NCI-H1417 (cell line): ENCODE measurements at places on chromosomes 2 and 18.

DNA sequence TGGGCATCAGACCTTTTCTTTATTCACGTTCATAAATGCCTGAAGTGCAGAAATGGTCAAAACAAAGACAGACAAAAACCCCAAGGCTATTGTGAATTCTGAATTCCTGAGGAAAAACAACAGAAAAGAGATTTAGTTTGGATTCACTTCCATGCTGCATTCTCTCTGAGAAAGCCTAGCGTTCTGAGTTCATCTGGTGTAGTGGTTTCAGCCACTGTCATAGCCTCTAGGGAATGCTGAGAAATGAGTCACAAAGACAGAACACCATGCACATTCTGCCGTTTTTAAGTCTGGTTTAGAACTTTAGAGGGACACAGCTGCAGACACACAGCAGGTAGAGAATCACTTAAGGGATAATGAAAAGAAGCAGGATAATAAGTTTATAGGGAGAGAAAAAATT lies 93.8 kb downstream of the LRP1B start:
- DNase-seq: no peak

DNA sequence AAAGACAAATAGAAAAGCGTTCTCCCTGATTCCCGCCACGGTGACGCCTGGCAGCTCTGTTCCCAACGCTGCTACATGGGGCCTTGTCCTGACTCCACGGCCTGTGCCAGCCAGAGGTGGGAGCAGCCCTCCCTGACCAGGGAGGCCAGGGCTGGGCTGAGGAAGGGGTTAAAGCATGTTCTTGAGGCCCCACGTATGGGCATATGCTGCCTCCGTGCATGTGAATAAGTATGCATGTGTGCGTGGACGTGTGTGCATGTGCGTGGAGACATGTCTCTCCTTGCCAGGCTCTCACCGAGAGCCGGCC lies 1.6 kb upstream of the SNED1 start:
- no peak for DNase-seq

GRCh38 chr2:10057231-10058107 lies 14.1 kb downstream of the KLF11 start:
- DNase-seq: no peak

- no peak for DNase-seq
These were observed 41.7 kb downstream of the ATOH8 start for GRCh38 chr2:85795331-85796045.

DNA sequence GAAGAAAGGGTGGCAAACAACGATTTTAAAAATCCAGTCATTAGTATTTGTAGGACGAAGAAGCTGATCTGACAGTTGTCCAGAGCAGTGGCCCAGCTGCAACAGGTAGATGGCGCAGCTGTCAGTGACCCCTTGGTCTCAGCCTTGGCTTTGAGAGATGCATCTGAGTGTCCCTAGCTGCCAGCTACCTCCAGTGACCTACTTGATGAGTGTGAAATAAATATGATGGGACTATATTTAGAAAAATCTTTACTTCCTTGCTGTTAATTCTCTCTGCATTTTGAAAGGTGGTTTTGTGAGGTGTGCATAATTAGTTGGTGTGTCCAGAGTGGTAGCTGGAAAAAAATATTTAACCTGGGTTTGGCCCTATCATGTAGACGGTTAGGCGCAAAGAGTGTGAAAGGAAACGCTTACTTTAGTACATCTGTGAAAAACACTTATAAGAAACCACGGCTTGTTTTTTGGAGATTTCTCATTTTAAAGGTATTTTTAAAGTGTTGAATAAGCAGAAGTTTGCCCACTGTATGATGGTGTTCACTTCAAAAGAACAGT lies 963 bp downstream of the INPP1 start:
- DNase-seq: peak; percentile 41

GRCh38 chr2:216057688-216058193 lies 23.9 kb downstream of the PECR start:
- no peak for DNase-seq

DNA sequence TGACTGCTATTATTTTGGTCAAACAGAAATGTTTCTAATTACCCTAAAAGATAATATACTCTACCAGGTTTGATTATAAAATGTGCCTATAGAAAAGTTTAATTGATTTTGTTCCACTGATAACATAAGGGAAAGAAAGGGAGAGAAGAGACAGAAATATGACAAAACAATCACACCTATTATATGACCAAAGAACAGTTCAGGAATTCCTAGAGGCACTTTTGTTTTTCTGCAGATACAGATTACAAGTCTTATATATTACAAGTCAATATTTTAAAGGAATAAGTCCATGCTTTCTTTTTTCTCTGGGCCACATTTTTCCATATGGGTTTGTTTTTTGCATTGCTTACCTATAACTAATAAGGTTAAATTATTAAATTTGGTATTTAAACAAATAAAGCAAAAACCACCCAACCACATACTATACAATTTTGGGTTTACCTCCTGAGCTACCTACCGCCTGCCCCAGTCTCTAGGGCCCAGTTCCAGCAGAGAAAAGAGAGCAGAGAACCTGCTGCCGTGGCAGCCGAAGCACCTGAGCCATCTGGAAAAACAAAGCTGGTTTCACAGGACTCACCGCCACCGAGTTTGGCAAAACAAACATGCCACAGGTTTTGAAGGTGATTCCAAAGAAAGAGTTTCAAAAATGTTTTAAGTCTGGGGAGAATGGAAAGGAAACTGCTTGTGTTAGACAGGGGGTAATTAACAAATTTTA lies 92.1 kb downstream of the DYM start:
- DNase-seq: no peak

- DNase-seq: no peak
These were observed 162.0 kb downstream of the SPP2 start for GRCh38 chr2:234212534-234212933.

DNA sequence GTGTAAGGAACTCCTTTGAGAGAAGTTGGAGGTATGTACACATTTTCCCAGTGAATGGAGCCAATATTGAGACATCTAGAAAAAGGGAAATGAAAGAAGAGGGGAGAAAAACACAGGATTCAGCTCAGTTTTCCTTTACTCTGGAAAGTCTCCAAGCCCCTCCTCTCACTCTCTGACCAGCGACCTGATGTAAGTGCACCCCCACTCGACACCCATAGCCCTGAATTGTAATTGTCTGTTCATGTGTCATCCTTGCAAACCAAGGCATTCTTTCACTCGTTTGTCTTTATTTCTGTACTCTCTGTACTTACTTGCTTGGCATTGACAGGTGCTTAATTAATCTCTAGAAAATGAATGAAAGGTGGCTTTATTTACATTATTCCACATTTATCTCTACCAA lies 55.7 kb upstream of the CTAGE1 start:
- no peak for DNase-seq

- DNase-seq: peak; percentile 16
These were observed 145.6 kb downstream of the AGAP1 start for GRCh38 chr2:235639428-235639773.

- DNase-seq: no peak
These were observed 82.6 kb downstream of the MAPRE2 start for GRCh38 chr18:35123811-35124210.

- DNase-seq: no peak
These were observed 72.7 kb downstream of the POLR1A start for GRCh38 chr2:86032861-86033595.

DNA sequence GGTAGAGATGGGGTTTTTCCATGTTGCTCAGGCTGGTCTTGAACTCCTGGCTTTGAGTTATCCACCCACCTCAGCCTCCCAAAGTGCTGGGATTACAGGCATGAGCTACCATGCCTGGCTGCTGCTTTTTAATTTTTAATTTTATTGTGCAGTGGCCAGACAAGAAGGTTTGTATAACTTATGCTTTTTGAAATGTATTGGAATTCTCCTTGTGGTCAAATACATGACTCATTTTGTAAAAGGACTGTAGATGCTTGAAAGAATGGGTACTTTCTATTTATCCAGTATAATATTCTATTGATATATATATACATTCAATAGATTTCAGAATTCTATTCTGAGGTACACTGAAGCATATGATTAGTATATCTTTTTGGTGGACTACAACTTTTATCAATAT lies 82.6 kb upstream of the ST3GAL5 start:
- DNase-seq: no peak

DNA sequence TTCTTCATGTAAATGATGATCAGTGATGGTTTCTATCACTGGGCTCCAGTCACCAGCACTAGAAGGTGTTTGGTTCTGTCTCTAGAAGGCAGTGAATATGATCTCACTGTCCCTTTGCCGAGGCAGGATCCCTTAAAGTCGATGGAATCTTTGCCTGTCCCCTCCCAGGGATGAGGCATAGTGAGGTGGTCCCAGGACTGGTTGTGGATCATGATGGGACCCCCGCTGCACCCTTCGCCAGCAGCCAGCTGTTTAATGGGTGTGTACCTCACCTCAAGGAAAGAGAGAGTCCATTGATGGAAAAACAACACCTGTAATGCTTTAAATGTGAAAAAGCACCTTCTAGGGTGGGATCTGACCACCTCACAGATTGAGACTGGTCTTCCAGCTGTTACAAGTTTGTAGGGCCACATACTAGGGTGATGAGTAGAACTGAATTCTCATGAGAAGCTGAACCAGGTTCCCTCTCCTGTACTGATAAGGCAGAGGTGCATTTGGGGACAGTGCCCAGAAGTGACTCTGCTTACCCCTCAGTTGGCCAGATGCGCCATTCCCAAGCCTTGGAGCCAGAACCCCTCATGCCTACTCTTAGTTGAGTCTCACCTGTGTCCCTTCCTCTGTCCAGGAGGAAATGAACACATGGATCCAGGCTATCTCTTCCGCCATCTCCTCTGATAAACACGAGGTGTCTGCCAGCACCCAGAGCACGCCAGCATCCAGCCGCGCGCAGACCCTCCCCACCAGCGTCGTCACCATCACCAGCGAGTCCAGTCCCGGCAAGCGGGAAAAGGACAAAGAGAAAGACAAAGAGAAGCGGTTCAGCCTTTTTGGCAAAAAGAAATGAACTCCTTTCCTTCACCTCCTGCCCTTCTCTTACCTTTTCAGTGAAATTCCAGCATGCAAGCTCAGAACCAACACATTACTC lies 55.5 kb upstream of the EML6 start:
- no peak for DNase-seq

- DNase-seq: no peak
These were observed 58.1 kb upstream of the SDC1 start for GRCh38 chr2:20282916-20283592.

DNA sequence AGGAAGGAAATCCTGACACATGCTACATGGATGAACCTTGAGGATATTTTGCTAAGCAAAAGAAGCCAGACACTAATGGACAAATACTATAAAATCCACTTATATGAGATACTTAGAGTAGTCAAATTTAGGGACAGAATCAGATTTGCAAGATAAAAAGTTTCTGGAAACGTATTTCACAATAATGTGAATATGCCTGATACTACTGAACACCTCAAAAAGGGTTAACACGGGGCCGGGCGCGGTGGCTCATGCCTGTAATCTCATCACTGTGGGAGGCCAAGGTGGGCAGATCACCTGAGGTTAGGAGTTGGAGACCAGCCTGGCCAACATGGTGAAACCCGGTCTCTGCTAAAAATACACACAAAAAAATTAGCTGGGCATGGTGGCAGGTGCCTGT lies 1.7 kb upstream of the RMC1 start:
- no peak for DNase-seq

GRCh38 chr18:75687626-75688025 lies 260.1 kb upstream of the SMIM21 start:
- no peak for DNase-seq

DNA sequence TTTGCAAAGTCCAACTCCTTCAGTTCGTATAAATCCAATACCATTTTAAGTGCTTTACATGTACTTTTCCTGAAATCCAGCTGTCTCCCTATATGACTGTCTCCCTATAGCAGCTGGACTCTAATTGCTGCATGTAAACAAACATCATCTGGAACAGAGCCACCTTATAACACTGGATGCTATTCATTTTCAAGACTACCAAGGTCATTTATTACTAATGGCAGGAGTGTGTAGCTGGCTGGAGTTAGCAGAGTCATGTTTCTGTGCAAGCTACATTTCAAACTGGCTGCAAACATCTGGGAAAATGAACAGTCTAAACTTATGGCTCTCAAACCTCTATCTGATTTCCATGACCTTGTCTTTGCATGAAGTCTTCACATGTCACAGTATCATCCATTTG lies 575.2 kb downstream of the PIK3C3 start:
- DNase-seq: peak; percentile 48

- no peak for DNase-seq
These were observed 11.3 kb downstream of the HYCC2 start for GRCh38 chr2:201059961-201060755.

DNA sequence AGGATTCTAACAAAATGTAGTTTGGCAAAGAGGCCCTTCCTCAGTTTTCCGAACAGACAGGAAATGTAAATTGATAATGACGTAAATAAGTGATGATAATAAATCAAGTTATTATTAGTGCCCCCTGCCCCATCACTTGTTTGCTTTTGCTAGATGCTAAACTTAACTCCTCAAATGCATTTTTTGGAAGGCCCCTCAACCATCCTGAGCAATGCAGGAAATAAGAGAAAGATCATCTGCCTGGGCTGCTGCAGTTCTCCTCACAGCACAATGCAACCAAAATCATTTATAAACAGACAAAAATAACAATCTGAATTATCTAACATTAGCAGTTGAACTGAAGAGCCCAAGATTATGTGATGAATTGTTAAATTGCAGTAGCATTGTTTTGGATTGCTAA lies 62.6 kb upstream of the PSMD14 start:
- no peak for DNase-seq

DNA sequence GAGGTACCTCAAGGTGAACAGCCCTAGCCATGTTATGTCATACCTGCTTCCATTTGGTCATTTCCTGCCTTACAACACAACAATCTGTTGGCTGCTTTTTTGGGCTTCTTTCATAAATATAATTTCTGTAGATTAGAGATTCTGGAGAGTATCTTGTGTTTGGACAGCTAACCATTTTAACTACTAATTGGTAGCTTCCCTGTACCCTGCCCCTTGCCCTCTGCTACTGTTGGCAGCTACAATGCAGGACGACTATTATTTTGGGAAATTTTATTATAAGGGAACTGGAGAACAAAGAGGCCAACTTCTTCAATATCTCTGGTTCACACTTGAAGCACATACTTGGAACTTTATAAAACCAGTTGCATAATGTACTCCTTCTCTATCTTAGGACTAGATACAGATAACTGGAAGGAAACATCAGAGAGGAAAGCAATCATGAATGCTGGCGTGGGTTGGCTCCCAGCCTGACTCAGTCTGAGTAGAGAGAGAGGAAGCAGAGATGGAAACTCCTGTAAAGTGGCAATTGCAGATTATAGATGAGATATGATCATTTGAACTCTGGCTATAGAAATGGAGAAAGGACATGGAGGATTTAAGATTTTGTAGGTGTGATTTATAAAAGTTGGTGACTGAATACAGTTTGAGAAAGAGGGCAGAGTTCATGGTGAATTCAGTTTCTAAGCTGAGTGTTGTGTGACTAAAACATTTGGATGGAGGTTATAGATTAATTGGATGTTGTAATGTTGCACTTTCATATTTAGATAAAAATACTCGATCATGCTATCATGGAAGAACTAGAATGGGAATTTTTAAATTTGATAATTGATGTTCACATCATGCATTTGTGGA lies 74.5 kb downstream of the MDH1 start:
- DNase-seq: no peak

GRCh38 chr2:82027921-82028615 lies 1723.5 kb upstream of the LRRTM1 start:
- no peak for DNase-seq
